NCI-H187 treated with DMSO at 0.1 percent for 48 hours (cell line): ENCODE measurements at places on chromosomes 6 and 20.
A peak's percentile ranks its signal among the peaks of the same experiment; 100 is the strongest.

DNA sequence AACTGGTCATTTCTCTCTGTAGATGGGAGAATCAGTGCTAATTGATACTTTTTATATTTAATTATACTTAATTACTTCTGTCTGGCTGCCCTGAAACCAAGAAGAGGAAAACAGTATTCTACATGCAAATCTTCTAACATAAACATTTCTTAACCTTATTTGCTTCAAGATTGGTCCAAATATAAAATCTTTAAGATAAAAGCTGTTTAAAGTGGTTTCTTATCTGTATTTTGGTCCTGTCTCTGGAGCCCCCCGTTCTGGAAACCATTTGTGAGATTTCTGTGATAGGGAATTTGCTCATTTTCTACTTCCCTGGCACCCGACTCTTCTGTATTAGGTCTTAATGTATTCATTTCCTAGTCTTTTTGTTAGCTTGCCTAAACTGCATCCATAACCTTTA, 168.6 kb downstream of the RNF144B start:
- DNase-seq, result no peak

DNA sequence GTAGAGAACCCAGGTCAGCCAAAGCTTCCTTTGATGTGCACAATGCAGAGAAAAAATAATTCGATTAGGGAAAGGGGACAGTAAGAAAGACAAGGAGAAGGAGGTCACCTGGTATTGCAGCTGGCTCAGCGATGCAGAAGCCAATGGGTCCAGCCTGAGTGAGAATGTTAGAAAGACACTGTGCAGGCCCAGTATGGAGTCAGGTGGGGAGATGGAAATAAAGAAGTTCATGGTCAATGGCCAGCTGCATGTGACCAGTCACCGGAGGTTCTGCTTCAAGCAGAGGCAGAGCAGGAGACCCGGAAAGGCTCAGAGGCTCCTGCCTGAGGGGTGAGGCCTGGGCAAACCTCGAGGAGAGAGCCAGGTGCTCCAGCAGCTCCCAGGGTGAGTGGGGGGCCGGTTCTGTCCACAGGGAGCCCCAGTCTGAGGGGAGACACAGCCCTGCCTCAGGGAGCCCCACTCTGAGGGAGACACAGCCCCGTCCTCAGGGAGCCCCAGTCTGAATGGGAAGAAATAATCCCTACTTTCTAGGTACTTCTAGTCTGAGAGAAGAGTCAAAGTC, 51.3 kb downstream of the LRFN2 start:
- DNase-seq, result no peak

DNA sequence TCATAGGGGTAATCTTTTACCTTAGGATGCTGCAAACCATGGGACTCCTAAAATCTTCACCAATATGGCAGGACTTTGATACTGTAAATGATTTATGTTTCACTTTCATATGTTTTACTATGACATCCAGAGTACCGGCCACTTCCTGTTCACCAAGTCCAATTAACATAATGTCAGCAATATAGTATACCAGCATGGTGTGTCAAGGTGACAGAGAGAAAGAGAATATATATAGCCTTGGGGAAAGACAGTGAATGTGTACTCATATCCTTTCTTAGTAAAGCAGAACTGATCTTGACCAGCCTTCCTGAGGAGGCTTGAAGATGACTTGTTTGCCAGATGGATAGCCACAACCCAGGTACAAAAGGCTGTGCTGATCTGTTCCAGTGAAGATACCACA, 127.9 kb downstream of the NRN1 start:
- DNase-seq, result no peak

DNA sequence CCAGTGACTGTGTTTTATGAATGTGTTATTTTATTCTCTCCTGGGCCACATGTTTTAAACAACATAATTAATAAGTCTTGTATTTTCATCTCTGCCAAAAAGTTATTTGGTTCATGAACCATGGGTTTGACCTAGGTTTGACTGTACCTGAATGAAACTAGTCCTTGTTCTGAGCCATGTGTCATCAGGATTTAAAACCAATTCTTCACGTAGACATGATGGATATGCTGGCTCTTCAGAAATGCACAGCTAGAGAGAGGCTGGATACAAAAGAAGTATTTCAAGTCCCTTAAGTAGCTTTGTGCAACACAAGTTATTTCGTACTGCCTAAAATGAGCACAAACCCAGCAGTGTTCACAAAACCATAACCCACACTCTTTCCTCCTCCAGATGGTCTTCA, 116.1 kb downstream of the IBTK start:
- DNase-seq, result no peak

DNA sequence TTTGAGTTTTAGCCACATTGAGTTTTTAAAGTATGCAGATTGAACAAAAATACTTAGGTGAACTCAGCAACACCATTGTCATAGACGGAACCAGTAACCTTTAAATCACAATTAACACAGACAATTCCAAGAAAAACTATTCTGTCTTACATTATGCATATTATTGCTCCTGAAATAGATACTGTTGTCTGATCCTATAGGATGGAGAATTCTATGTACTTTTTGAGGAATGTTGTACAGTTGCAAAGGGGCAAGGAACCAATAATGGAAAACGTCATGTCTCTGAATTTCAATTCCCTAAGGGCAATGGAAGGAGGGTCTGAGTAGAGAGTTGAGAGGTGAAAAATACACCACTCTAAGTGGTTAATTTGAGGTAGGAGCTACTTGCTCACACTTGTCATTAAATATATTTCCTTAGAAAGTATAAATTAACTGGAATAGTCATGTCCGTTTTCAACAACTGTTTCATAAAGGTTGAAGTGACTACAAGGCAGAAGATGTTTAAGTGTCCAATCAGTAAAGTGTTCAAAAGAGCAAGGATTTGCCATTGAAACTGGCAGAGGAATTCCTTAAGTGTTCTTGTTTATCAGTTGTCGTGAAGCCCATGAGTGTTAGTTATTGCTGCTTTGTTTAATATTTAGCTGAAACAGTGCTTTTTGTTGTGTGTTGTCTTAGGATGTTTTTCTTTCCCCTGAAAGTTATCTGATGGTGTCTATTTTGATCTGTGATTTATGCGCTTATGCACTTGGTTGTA, 1.3 kb downstream of the NKAIN2 start:
- peak; percentile 60 for DNase-seq

DNA sequence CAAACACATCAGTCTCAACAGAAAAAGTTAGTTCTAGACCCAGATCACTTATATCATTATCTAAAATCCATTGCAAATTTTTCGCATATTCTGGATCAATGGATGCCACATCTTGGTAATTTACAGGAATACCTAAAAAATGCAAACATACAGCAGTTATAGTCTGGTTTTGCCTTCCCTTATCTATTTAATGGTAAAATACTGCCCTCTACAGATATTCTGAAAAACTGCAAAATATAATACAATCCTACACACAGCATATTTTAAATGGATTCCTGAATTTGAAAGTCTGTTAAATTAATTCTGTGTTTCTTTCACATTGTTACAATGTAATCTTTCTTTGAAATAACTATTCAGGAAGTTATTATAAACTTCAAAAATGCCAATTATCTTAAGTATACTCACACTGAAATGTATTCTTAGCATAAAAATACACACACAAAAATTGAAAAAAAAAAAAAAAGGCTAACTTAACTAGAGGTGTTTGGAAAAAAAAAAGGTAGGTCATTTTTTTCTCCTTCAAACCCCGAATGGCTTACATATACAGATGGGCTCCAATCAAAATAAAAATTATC, 88.4 kb downstream of the HACE1 start:
- no peak for DNase-seq

GRCh38 chr6:96391776-96392360, 129.7 kb upstream of the UFL1 start:
- DNase-seq, result peak; percentile 86

GRCh38 chr6:110221738-110222137, 41.5 kb downstream of the CDC40 start:
- no peak for DNase-seq

DNA sequence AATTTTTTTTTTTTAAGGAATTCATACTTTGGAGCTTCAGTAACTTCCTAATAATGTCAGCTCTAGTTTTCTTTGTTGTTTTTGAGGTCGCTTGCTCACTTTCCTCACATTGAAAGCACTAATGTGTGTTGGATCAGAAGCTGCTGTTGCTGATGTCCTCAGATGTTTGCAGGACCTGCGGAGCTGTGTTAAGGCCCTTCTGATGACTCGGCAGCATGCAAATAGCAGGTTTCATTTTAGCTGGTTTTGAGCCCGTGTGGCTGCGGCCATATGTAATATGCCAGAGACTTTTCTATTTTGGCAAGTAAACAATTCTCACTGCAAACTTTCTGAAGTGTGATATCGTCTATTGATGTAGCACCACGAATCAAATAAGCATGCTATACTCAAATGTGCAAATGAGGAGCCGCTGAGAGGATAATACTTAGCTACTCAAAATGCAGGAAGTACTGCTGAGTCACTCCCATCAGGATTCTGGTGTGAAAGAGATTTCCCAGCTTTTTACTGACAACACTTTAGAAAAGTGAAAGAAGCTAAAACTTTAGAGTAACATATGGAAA, 187.8 kb downstream of the SASH1 start:
- DNase-seq, result no peak

DNA sequence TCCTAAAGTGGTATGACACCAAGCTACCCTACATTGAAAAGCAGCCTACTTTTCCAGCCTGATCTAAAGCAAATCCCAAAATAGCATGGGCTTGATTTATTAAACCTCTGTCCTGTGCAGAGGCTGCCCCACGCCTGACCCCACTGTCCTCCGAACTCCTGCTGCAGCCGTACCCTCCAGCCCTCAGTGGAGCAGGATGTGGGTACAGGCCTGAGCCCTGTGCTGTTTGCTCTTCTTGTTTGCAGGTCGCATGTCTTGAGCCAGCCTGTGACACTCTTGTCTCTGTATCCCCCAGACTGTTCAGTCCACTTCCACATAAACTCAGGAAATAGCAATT, 61.2 kb downstream of the RPP40 start:
- DNase-seq, result no peak
